ENCODE measurements at places on chromosomes 12 and 14.

DNA sequence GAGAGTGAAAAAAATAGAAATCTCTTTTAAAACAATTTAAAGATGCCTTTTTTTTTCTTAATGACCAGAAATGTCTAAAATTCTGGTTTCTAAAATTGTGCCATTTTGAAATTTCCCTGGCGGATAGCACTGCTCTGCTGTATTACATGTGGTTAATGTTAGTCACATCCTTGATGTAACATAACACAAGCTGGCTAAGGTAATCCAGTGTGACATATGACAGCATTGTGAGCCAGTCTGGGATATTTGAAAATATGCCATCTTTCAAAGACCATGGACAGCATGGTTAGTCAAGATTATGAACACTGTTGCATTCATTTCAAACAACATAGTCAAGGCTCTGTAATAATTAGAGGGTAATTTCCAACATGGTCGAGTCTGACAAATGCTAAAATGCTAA, 133.2 kb downstream of the ALX1 start:
- DNase-seq = no peak

DNA sequence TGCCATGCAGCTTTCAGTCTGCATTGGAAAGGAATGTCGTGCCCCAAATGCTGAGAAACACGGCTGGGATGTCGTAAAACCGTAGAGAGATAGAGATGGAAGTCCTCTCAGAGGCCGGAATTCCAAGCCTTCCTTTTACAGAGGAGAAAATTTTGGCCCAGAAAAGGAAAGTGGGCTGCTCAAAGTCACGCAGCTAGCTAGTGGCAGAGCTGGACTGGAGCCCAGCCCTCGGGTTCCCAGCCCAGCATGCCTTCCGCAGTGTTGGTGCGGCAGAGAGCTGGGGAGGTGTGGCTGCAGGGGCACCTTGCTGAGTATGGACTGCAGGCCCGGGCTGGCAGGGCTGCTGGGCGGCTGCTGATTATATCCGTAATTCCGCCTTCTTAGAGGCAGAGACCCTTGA, 50.3 kb downstream of the KCNA1 start:
- no peak for DNase-seq

GRCh38 chr12:6827982-6828780, at the start of gene P3H3:
Gene P3H3, plus strand, starts transcription at chr12:6828407. Its CDS starts 34 bp downstream, at chr12:6828441.
- no peak for DNase-seq

- DNase-seq = no peak
These were observed 13.0 kb upstream of the GPR68 start for GRCh38 chr14:91257328-91258010.

- no peak for DNase-seq
These were observed 631.1 kb upstream of the TMEM132C start for GRCh38 chr12:127635838-127636237.

DNA sequence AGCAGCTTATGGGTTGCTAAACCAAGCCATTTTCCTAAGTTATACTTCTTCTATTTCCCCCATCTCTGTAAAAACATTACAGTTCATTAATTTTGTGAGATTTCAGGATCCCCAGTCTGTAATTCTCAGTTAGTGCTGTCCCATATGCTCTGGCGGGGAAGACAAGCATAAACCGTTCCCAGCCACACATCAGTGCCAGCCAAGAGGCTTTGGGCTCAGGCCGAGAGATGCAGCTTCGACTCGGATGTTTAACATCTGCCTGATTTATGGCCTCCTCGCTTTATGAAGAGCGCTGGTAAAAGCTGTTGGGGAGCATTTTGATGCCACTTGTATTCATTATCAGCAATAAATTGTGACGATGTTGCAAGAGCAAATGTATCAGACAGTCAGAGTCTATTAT, 349.1 kb upstream of the CCDC196 start:
- no peak for DNase-seq

GRCh38 chr14:106094654-106095189, 568.3 kb downstream of the TMEM121 start:
- DNase-seq = no peak

GRCh38 chr14:76495983-76496382, 120.0 kb downstream of the ESRRB start:
- DNase-seq = no peak

GRCh38 chr12:53981634-53982565, 3.0 kb upstream of the HOXC10 start:
- no peak for DNase-seq

DNA sequence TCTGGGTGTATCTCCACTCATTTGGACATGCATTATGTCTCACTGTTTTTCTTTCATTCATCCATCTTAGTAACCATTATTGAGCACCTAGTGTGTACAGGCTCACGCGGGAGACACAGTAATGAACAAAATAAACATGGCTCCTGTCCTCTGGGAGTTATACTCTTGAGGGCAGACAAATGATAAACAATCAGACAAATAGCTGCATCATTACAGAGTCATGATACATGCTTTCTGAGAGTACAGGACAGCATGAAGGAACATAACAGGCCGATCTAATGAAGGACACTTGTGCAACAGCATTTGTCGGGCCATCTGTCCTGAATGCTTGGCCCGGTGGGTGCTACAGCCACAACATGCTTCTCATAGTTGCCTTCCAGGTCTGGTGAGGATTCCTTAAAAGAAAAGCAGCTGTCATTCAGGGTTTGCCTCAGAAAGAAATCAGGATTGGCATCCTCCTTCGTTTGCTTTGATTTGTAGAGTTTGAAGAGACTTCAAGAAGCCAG, 77.2 kb upstream of the EGLN3 start:
- no peak for DNase-seq

- no peak for DNase-seq
These were observed 32.3 kb downstream of the RASSF9 start for GRCh38 chr12:85803923-85804322.

DNA sequence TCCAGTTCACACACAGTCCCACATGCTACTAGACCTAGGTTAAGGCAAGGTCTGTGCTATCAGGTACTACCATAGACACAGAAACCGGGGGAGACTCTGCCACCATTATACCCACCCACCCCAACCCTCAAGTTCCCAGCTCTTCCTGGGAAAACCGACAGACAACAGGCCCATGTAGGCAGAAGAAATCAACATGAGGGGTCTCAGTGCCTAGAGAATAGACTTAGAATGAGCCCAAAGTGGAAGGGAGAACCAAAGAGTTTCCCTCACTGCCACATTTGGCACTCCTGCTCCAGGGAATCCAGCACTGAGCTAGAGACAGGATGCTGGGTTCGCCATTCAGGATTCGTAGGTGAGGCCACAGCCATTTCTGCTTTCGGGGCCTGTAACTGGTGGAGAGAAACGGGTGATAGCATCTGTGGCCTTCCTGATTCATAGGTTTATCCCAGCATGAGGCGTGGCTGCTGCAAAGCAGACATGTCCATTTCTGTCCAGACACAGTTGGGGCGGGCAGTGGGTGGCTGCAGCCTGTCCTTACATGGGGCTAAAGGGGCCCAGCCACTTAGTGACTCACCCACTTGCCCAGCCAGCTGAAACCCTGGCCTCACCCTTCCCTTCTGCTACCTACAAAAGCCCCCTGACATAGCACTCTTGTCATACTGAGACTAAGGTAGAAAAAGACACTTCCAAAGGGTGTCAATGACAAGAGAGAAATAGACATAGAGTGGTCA, 69.4 kb downstream of the IRF2BPL start:
- DNase-seq = no peak

DNA sequence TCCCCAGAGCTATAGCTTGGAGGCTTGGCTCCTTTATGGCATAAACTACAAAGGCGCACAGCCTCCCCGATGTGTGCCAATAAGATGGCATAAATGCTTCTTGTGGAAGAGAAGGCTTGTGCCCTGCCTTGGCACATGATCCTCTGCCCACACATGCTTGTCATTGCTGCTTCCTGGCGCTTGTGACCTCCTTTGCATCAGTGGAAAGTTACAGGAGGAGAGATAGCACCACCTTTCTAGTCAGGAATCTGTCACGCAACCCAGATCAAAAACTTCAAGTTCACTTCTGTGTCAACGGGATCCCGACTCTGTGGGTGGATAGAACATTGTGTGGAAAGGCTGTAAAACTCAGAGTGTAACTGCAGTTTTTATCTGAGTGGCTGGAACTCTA, 183.8 kb upstream of the HIF1A start:
- no peak for DNase-seq

DNA sequence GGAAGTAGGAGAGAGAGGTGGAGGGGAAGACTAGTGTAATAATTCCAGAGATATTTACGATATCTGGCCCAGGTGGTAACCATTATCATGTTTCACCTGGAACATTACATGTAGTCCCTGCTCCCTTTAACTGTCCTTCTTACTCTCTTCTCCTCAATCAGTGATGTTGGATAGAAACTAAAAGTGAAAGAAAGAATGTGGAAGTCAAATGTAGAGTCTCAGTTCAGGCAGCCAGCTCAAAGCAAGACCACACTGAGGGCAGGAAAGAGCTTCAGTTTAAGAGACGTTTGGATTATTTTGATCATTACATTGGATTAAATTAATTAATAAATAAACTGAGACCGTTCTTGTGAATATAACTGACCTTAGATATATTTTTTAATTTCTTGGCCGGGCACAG, 594.4 kb downstream of the FLRT2 start:
- DNase-seq = no peak

DNA sequence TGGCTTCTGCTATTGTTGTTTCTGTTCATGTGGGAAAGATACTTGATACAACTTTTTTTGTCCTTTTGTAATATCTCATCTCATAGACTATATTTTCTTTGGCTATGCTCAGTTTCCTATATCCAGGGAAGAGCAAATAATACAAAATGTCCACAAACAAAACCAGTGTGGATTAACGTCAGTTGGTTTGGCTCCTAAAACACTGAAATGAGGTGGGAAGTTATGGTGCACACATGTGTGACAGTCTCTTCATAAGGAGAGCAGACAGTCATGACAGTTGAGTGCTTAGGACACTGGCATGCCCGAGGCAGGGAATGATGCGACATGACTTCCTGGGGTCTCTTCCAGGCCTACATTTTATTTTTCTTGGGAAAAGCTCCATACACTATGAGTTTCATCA, 27.5 kb downstream of the RHOJ start:
- no peak for DNase-seq

- no peak for DNase-seq
These were observed 27.6 kb downstream of the TRAF3 start for GRCh38 chr14:102804858-102805257.

DNA sequence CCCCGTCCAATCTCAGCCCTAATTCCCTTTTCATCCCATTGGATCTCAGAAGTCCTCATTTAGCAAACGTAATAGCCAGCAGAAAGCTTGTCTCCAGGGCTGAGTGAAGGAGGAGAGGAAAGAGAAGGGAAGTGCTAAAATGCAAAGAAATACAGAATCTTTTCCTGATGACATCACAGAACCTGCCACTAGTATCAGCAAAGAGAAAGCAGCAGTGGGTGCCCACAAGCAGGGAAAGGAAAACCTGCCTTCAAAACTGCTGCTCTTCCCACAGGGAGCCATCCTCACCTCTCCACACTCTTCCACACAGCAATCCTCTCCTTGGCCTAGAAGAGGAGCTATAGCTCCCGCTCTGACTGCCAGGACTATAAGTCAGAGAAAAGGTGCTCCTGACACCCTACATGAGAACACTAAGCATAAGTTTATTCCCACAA, 11.3 kb downstream of the MED13L start:
- no peak for DNase-seq

- no peak for DNase-seq
These were observed 42.6 kb downstream of the PLXNC1 start for GRCh38 chr12:94191023-94191422.

DNA sequence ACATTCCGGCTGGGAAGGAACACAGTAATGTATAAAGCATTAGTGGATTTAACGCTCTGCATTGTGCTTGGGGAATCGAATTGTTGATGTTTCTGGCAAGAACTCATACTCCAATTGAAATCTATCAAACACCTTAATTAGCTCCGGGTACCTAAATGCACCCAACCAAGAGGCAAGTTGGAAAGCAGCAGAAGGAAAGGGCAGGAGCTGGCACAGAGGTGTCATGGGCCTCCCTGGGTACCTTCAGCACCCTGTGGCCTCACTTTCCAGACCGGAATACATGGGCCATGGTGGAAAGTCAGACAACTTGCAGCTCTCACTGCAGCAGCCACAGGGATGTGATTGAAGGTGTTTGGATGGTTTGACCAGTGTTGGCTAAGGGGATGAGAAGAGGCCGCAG, 6.8 kb upstream of the BCL11B start:
- DNase-seq = no peak

- no peak for DNase-seq
These were observed 49.8 kb upstream of the CRACR2A start for GRCh38 chr12:3802721-3803120.

GRCh38 chr12:55862286-55862685, 19.6 kb upstream of the MMP19 start:
- no peak for DNase-seq

GRCh38 chr12:24198070-24198469, 248.6 kb upstream of the SOX5 start:
- no peak for DNase-seq

GRCh38 chr12:109461846-109462756, 15.0 kb downstream of the KCTD10 start:
- peak; percentile 9 for DNase-seq

DNA sequence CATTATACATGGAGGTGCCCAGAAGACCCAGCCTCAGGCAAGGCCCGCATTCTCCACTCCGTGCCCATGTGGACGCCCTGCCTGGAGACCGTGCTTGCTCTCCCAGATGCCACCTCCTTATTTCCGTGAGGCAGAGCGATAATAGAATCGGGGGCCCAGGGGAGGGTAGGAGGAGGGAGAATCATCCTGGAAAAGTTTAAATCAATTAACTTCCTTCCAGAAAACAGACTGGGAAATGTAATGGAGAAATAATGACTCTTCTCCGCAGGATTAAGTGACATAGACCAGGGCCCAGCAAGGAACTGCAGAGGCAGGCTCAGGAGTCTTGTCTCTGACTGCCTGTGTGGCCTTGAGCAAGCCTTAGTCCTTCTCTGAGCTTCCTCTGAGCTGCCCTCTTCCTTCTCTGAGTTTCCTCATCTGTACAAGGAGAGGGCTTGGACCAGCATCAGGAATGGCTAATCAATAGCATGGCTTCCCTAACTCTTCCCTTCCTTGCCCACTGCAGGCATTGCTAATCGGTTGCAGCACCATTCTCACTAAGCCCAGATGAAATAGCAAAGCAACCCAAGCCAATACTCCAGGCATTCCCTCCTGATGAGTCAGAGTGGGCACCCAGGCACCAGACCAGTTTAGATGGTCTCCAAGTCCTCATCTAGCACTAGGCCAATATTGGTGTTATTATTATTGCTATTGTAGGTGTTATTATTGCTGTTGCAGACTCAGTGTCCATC, 11.3 kb upstream of the FAM222A start:
- no peak for DNase-seq

- DNase-seq = no peak
These were observed 30.9 kb downstream of the RTRAF start for GRCh38 chr14:52020161-52020714.

GRCh38 chr14:57018065-57018464, 207.8 kb upstream of the OTX2 start:
- DNase-seq = no peak
